Caki2 (cell line): ENCODE measurements at places on chromosomes 5 and 9. TPM values are rescaled to one million over a fixed set of nuclear protein-coding genes. Genes with fewer than 3 reads are reported as not detected.

Gene ACTBL2
- 0.23 and 1.0 TPM in 2 replicates for total RNA-seq

Gene CDH18
- not detected in 2 replicates for total RNA-seq

Gene SLC25A48
- not detected in 2 replicates for total RNA-seq

Gene PCDHA4
- total RNA-seq = 10.8 and 11.5 TPM in 2 replicates

Gene TAL2
- total RNA-seq = not detected in 2 replicates

Gene MEIKIN
- total RNA-seq = not detected in 2 replicates

Gene NR4A3
- not detected in 2 replicates for total RNA-seq

Gene CDH6
- total RNA-seq = 76.6 and 83.8 TPM in 2 replicates

Gene NAA35
- total RNA-seq = 5.9 and 6.8 TPM in 2 replicates

Gene OR13C8
- not detected in 2 replicates for total RNA-seq

Gene ZDHHC11B
- total RNA-seq = not detected in 2 replicates

Gene RBM22
- 21.7 and 23.7 TPM in 2 replicates for total RNA-seq

Gene GRM6
- total RNA-seq = not detected in 2 replicates

Gene NUTM2F
- not detected in 2 replicates for total RNA-seq

DNA sequence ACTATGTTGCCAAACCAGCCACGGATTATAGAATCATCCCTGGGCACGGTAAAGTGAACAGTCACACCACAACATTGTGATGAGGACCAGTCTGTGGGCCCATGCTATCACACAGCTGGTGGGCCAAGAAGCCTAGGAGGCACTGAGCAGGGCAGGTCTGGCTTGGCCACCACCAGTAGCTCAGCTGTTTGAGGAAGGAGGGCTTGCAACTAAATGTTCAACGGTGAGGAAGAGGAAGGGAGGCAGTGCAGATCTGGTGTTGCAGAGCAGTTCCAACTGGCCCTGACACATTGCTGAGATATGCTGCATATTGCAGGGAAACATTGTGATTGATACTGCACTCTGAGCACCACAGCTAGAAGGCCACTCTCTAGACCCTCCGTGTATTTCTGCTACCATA is 77.9 kb upstream of the ATG10 start:
- no peak for DNase-seq

- peak; percentile 96 for DNase-seq
These were observed 125.2 kb upstream of the CPEB4 start for GRCh38 chr5:173762930-173763329.

DNA sequence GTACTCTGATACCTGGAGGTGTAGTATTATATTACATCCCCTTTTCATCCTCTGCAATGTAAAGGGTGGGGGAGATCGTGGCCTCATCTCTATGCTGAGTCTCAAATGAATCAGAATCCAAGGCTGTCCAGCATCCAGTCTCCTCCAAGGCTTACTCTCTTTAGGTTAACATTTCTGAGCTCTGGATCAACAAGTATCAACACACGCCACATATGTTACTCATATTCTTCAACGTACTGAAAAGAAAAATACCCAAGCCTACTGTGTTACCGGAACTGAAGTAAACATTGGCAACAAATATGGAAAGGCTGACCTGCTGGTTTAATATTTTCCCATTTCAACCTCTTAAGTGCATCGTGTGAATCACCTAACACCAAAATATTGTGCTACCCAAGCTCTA is 241.8 kb downstream of the GAS1 start:
- no peak for DNase-seq

DNA sequence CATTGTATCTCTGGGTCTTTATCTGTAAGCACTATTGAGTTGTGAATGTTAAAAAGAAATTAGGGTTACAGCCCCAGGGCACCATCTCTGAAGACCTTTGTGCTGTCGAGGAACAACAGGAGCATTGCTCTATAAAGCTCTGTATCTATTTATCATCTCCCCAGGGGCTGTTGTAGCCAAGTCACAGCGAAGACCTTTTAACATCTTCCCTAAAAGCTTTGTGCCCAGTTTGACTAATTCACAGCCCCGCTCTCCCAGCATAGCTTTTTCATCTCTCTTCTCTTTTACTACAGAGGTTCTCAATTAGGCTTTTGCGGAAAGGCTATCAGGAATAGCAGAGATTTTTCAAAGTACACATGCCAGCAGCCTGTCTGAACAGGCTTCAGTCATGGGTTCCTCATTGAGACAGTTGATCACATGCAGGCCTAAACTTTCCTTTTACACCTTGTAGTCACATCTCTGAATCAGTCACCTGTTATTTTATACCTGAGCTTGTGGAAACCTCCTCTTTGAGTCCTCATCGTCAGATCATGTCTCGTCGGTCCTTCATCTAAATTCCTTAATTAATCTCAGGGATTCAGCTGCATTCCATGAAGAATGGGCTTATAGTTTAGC is 140.5 kb downstream of the NPR3 start:
- no peak for DNase-seq

- no peak for DNase-seq
These were observed 225.7 kb downstream of the TMEM167A start for GRCh38 chr5:82851471-82851870.

GRCh38 chr9:119074017-119074416 is 295.2 kb downstream of the BRINP1 start:
- DNase-seq = no peak

- no peak for DNase-seq
These were observed 44.3 kb upstream of the DENND4C start for GRCh38 chr9:19186232-19186631.

DNA sequence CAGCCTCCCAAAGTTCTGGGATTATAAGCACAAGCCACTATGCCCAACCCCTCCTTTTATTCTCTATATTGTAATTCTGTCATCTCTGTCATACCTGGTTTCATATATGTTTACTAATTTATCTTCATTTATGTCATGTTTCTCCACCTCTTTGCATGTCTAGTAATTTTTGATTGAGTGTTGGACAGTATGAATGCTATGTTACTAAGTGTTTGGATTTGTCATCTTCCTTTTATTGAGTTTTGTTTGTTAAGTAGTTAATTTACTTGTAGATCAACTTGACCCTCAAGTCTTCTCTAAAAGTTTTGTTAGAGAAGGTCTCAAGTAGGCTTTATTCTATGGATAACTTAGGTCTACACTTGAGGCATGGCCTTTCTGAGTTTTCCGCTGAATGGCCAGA is 17.2 kb upstream of the CACNA1B start:
- no peak for DNase-seq

DNA sequence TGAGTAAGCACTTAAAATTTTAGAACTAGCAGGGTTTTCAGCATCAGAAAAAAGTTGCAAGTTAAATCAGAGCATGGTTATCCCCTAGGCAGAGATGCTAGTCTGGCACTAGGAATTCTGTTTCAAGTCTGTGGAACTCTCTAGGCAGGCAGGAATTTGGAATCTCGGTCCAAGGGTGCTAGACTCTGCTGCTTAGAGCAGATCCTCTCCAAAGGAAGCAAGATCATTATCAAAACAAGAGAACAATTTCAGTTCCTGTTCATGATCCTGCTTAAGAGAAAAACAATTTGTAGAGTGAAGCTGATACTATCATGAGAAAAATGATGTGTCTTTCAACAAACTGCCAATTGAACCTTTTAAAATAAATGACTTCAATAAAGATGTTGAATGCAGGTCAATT is 420.7 kb downstream of the KIF4B start:
- DNase-seq = no peak

- DNase-seq = no peak
These were observed 44.1 kb upstream of the CDKN2B start for GRCh38 chr9:22053178-22053577.

- DNase-seq = no peak
These were observed 36.8 kb downstream of the DAB2IP start for GRCh38 chr9:121688146-121688680.

- peak; percentile 77 for DNase-seq
These were observed 236.5 kb downstream of the DMRTA1 start for GRCh38 chr9:22682961-22683699.

DNA sequence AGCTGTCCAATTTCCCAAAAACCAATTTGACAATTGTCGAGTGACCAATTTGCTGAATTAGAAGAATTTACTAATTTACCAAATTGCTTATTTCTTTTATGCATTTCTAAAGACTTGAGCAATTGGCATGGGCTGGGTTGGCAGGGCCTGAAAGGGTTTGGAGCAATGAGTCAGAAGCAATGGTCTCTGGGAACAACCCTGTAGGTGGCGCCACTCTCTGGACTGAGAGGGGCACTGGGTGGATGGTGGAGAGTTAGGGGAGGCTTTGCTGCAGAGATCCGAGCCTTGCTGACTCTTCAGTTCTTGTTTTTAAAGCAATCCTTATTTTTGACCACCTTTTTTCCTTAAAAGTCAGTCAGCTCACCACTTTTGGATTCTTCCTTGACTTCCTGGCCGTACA is 71.5 kb upstream of the RPS23 start:
- no peak for DNase-seq

DNA sequence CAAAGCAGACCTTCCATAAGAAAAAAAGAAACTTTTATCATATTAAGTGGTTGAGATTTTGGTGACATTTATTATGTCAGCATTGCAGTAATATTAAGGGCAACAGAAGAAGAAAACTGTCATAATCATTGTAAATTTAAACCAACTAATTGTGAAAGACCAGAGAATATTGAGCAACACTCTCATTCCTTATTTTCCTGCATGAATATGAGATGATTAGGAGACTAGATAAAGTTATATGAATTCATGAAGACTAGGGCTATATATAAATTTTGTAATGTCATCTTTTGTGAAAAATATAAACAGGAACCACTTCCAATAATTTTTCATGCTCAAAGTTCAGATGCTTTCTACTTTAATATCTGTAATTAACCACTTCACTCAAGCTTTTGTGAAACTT is 974.5 kb upstream of the CDH10 start:
- DNase-seq = no peak

DNA sequence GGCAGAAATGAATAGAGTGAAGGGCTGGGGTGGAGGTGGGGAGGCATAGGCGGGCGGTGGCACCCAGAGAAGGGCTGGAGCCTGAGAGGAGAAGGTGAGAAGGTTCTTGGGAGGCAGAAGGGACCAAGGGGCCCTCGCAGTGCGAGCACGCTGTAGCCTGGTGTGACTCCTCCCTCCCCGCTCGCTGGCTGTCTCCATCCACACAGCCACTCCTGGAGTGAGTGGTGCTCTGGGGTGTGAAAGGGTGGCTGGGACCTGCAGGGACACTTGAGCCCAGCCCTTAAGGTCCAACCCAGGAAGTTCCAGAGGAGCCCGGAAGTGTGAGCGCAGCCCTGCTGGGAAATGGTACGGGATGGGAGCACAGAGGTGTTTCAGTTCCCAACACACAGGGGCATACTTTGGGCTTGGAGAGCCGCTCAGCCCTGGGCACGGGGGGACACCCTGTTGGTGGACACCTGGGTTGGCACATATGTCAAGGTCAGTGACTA is 9.3 kb upstream of the SCGB3A1 start:
- DNase-seq = no peak

- no peak for DNase-seq
These were observed 17.0 kb downstream of the NEK6 start for GRCh38 chr9:124274738-124275137.

GRCh38 chr5:135881819-135882218 is 13.8 kb downstream of the IL9 start:
- no peak for DNase-seq

GRCh38 chr5:112977440-112977861 is 853 bp downstream of the DCP2 start:
- DNase-seq = no peak

GRCh38 chr5:122480146-122480545 is 168.1 kb downstream of the SNCAIP start:
- DNase-seq = no peak

GRCh38 chr9:33852216-33852826 is 35.4 kb downstream of the UBE2R2 start:
- DNase-seq = peak; percentile 47

- DNase-seq = no peak
These were observed 570.9 kb downstream of the TLE1 start for GRCh38 chr9:81118416-81118815.

DNA sequence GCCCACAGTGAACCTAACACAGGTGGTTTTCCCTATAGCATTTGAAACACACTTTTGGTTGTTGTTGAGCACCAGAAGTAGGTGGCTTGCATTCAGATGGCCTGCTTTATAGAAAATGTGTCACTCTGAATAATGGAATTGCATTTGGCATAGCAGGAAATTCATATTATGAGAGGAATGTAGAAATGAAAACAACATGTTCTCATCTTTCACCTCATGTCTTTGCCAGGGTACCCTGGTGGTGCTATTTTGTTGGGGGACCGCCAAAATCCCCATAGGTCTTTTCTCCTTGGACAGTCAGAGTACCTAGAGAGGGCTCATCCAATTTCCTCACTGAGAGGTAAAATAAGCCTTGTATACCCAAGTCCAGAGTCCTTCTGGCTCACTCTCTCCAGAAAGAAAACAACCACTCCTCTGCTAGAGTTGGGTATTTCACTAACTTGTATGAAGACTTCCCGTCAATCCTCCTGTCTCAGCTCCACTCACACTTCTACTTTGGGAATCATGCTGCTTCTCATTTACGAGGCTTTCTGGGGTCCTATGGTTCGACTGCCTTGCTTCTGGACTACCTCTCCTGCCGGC is 67.4 kb downstream of the MRPS27 start:
- DNase-seq = no peak

GRCh38 chr5:27476356-27476988 is 438.1 kb upstream of the CDH9 start:
- no peak for DNase-seq

DNA sequence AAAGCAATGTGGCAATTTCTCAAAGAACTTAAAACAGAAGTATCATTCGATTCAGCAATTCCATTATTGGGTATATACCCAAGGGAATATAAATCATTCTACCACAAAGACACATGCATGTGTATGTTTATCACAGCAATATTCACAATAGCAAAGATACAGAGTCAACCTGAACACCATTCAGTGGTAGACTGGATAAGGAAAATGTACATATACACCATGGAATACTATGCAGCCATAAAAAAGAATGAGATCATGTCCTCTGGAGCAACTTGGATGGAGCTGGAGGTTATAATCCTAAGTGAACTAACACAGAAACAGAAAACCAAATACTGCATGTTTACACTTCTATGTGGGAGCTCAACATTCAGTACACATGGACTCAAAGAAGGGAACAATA is 21.4 kb upstream of the FYB1 start:
- no peak for DNase-seq

DNA sequence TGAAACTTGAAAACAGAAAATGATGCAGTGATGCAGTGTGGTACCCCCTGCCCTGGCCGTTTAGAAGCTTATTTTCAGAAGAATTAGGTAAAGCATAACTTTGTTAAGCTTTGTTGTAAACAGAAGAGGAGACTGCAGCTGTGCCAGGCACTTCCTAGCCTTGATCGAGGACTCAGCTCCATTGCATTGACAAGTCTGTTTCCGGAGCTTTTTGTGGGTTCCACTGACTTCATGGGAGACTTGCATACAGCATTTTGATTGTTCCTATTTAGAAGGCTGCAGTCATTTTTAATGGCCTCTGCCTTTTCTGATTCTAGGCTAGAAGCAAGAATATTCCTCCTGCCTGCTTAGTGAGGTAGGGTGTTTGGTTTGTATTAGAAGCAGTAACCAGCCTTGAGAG is 12.3 kb downstream of the MVB12B start:
- no peak for DNase-seq

- peak; percentile 52 for DNase-seq
These were observed 439.1 kb upstream of the KIF2A start for GRCh38 chr5:61866930-61867329.

DNA sequence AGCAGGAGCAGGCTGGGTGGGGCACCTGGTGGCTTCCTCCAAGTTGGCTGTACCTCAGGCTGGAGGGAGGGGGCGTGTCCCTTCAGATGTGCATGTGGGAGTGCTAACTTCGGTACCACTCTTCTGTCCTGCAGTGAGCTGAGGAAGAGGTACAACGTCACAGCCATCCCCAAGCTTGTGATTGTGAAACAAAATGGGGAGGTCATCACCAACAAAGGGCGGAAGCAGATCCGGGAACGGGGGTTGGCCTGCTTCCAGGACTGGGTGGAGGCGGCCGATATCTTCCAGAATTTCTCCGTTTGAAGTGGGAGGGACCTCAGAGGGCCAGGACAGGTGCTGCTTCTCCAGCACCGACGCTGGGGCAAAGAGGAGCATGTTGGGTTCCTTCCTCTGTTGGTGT is 9.3 kb downstream of the NXNL2 start:
- no peak for DNase-seq
